Mesothelial cell of epicardium (in vitro differentiated cells): ENCODE measurements at places on chromosomes 3 and 15. TPM values are rescaled to one million over a fixed set of nuclear protein-coding genes. Genes with fewer than 3 reads are reported as not detected.
A peak's percentile ranks its signal among the peaks of the same experiment; 100 is the strongest.

- DNase-seq = no peak
These were observed 41.6 kb downstream of the EEFSEC start for GRCh38 chr3:128194843-128195242.

DNA sequence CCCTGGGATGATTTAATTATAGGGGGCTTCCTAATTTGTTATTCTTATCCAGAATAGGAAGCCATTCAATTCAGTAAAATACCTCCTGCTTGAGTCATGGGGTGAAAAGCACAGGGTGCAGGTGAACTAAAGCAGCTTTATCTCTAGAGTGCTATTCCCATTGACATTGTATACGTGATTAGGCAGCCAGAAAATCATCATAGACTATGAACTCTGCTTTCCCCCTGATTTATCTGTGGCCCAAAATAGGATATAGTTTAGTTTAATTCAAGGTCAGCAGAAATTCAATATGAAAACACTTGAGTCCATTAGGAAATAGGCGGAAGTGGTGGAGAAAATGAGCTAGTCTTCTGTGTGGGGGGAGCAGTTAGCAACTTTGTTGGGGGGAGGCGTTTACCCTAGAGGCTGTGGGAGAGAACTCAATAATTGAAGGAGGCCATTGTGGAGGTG is 18.2 kb upstream of the PRKCI start:
- no peak for DNase-seq

GRCh38 chr3:50519471-50520089 is 16.1 kb upstream of the CACNA2D2 start:
- peak; percentile 83 for DNase-seq

DNA sequence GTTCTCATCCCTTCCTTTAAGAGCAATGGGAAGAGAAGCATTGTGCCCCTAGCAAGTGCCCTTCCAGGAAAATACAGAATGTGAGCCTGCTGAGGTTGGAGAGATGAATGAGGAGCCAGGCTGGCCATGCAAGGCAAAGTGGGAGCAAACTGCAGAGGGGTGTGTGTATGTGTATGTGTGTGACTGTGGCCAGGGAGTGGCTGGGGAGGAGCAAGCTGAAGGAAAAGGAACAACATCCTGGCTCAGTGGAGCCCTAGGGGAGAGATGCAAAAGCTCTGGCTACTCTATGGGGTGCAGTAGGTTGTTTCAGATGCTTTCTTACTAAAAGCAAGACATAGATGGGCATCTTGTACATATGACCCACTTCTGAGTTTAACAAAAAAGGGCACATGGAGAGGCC is 20.6 kb downstream of the FOXP1 start:
- no peak for DNase-seq

The TICRR gene
- total RNA-seq = 9.1 to 10.2 TPM (median 9.9 TPM) in 3 replicates

The PTX3 gene
- total RNA-seq = 35.6 to 44.1 TPM (median 39.9 TPM) in 3 replicates

- no peak for DNase-seq
These were observed 3.7 kb upstream of the CPA3 start for GRCh38 chr3:148861277-148861869.

DNA sequence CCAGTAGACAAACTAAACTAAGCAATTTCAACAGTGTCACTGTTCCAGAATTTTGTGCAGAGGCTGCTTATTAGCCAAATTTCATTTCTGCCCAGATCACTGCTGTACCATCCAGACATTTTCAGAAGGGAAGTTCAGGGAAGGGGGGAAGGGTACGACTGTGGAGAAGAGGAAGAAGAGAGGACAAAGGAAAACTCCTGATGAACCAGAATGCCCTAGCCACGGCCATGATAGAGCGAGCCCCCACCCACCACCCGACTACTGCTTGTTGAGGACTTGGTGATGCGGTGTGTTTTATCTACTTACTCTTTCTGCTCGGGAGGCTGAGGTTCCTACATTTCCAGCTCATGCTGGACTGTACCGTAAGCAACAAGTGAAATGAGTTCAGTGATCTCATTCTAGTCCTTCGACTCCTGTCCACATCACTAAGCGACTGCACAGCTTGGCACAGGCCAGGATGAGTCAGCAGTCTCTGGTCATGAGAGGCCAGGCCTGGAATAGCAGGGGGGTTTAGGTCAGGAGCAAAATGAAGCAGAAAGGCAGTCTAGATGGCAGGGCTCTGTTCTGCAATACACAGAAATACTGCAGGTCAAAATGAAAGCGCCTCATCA is 330.8 kb downstream of the TIGIT start:
- no peak for DNase-seq

The FOXP1 gene
- total RNA-seq = 170 to 187 TPM (median 183 TPM) in 3 replicates

- DNase-seq = no peak
These were observed 574.0 kb downstream of the NAALADL2 start for GRCh38 chr3:175433026-175433674.

DNA sequence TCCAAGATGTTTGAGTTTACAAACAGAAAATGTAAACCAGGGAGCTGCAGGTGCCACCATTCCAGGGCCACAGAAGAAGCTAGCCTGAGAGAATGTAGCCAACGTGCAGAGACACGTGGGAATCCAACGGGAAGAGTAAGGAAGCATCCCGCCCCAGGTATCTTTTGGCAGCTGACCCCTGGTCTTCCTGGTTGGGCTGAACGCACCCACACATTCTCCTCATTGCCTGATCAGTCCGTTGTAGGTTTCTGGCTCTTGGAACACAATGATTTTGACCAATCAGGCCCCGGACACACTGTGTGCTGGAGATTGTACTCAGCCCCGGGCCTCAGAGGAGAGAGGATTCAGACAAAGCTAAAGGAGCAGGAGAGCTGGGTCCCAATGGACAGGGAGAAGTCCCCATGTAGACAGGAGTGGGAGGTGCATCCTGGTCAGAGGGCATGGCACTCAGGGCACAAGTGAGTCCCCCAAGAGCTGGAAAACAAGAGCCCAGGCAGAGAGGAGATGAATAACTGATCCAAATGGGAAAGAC is 102.3 kb downstream of the TPRA1 start:
- no peak for DNase-seq

- DNase-seq = no peak
These were observed 67.8 kb upstream of the ATP10A start for GRCh38 chr15:25930931-25931330.

DNA sequence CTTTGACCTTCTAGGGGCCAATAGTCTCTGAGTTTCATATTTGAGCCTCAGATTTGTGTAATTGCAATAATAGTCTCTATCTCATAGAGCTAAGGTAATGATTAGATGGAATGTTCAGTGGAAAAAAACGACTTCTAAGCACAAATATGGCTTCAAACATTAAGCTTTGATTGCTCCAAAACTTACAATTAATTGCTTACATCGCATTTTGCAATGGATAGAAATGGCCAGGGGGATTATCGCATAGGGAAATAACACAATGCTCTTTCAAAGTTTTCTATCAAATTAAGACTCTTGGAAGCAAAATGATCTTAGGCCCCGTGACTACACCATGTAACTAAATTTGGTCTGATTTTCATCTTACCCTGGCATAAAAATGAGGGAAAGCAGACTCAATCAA is 888.6 kb downstream of the AGBL1 start:
- no peak for DNase-seq

- no peak for DNase-seq
These were observed 7.8 kb upstream of the C3orf52 start for GRCh38 chr3:112078125-112079083.

The IQCF5 gene
- total RNA-seq = not detected in 3 replicates
